Activated CD4-positive, alpha-beta T cell treated with anti-CD3 and anti-CD28 coated beads, Interleukin-2, amount 50 U/mL, for 1 hour (primary cell): ENCODE measurements at places on chromosomes 4 and X.
A peak's percentile ranks its signal among the peaks of the same experiment; 100 is the strongest.

GRCh38 chr4:139030614-139031235, 15.1 kb downstream of the NOCT start:
- peak; percentile 72 for DNase-seq

GRCh38 chr4:85107553-85107952, 141.1 kb upstream of the WDFY3 start:
- DNase-seq: no peak

DNA sequence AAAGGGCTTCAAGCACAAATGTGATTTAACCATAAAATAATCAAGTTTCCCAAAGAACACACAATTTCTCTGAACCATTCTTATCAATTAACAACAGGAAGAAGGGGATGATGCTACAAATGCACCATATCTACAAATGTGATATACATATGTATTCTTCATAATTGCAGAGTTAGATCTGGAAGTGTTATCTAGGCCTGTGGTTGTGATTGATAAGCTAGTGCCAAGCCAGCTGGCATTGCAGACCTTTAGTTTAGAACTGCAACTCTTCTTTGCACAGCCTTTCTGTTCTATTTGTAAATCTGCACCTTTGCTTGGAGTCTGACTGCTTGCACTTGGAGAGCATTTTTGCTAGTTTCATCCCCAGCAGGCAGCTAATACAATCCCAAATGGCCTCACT, 145.5 kb upstream of the NPY2R start:
- DNase-seq: no peak

DNA sequence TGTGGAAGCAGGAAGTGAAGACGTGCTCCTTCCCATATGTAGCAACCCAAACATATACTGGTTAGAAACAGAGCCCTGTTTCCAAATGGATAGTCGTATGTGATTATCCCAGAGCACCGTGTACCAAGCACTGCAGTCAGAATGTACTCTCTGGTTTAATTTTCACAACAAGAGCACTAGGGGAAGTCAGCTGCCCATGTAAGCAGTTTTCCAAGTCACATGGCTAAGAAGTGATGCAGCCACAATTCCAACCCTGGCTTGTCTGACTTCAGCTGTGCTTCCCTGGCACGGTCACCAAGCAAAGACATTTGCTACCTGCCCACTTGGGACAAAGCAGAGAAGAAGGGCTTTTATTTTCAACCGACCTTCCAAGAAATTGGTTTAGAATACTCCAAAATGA, 28.2 kb upstream of the CEP135 start:
- no peak for DNase-seq

- no peak for DNase-seq
These were observed 81.4 kb upstream of the GPR34 start for GRCh38 chrX:41607264-41607832.

DNA sequence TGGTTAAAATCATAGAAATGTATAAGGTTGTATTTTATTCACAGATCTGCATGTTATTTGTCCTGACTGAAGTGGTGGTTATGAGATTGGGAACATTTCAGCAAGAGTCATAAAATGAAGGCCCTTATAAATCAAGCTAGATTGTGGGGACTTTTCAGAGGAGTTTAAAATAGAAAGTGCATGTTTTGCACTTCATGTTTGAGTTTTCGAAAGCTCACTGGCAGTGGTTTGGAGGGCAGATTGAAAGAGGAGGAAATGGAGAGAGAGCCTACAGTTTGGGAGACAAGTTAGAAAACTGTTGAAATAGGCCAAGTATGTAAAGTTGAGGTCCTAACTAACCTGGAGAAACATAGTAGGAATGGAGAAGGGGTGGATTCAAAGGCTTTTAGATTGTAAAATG, 124.9 kb downstream of the KDM6A start:
- DNase-seq: no peak

DNA sequence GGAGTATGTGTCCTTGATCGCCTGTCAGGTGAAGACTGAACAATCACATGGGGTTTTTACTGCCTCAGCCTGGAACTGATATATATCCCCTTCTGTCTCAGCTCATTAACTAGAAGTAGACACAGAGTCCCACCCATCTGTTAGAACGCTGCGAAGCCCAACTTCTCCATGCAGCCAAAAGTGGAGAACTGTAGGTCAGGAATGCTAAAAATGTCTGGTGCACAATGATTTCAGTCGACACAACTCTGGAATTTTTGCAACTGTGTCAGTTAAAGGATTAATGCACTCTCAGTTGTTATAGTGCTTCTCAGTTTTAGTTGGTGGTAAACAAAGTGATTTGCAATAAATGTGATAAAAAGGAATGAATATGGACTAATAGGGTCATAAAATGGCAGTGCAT, 287.2 kb downstream of the INPP4B start:
- no peak for DNase-seq

- DNase-seq: no peak
These were observed 1.2 kb upstream of the BLTP1 start for GRCh38 chr4:122150931-122151330.

- DNase-seq: peak; percentile 68
These were observed 52.3 kb upstream of the PDLIM3 start for GRCh38 chr4:185587427-185588161.

GRCh38 chrX:115898382-115899001, 272.1 kb upstream of the AGTR2 start:
- DNase-seq: no peak

- DNase-seq: no peak
These were observed 37.3 kb upstream of the IGFBP7 start for GRCh38 chr4:57147335-57148060.

GRCh38 chr4:127251423-127251822, 381.3 kb upstream of the INTU start:
- no peak for DNase-seq

- DNase-seq: no peak
These were observed 18.4 kb upstream of the ZNF41 start for GRCh38 chrX:47501226-47502074.

DNA sequence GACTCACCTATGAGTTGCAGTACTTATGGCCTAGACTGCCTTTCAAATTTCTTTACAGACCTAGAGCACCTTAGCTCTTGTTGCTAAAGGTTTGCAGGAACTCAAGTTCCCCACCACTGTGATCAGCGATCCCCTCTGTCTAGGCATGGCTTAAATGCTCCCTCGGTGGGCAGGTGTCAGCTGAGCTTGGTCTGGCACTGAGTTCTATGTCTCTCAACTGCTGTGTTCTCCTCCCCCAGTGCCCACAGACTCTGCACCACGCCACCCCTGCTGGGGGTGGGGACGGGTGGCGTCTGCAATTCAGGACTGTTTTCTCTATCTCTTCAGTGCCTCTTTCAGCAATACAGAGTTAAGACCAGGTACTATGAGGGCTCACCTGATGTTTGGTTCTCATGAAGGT, 30.5 kb downstream of the TMEM271 start:
- DNase-seq: no peak

- DNase-seq: no peak
These were observed 57.6 kb downstream of the PRDM5 start for GRCh38 chr4:120864969-120865368.

- DNase-seq: no peak
These were observed 39.5 kb downstream of the SLC7A11 start for GRCh38 chr4:138202686-138203085.

- no peak for DNase-seq
These were observed 180.4 kb downstream of the NR3C2 start for GRCh38 chr4:148261848-148262247.

DNA sequence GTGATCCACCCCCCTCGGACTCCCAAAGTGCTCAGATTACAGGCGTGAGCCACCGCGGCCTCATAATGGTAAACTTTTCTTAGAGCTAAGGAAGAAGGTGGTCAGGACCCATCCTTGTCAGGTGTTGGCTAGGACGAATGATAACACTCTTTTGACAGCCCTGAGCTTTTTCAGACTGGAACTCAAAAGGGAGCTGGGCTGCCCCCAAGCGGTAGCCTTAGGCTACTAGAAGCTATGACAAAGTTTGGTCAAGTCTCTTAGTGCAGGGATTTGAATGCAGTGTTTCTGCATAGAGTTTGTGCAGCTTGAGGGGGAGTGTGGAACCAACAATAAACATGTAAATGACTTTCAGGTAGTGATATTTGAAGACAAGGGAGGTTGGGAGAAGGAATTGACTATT, 11.8 kb upstream of the HSD17B10 start:
- peak; percentile 43 for DNase-seq

GRCh38 chrX:2402361-2402690, 98.5 kb downstream of the DHRSX start:
- DNase-seq: no peak

GRCh38 chr4:165874791-165875371, 1.8 kb downstream of the TLL1 start:
- no peak for DNase-seq

DNA sequence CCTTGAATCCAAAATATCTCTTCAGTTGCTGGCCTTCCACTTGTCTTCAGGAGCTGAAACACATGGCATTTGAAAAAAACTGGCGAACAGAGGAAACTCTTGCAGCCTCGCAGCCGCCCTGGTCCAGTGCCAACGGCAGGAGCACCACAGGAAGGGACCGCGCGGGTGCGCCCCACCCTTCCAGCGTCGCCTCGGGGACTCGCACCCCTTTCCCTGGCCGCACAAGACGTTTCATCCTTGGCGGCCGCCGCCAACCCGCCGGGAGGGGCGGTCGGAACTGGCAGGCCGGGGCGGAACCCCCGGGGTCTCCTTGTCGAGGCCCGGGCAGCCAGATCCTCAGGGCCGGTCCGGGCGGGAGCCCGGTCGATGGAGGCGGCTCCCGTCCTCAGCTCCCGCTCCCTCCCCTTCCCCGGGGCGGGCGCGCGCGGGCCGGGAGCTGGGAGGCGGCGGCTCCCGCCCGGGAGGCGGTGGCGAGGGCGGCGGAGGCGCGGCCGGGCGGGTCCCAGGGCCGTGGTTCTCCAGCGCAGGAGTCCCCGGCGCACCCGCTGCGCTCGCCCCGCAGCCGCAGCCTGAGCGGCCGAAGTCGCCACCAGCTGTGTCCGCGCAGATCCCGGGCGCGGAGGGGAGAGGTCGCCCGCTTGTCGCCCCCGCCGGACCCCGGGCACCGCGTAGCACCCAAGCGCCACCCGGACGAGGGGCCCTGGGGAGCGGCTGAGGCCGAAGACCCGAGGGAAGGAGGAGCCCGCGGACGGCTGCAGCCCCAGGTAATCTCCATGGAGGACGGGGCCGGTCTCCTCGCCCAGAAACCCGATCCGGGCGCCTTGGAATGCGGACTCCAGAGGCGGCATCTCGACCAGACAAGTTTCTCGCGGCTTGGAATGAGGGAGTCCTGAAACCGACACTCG, 886 bp upstream of the NDST3 start:
- no peak for DNase-seq

- DNase-seq: no peak
These were observed 117.7 kb upstream of the SLC6A14 start for GRCh38 chrX:116318672-116319071.

DNA sequence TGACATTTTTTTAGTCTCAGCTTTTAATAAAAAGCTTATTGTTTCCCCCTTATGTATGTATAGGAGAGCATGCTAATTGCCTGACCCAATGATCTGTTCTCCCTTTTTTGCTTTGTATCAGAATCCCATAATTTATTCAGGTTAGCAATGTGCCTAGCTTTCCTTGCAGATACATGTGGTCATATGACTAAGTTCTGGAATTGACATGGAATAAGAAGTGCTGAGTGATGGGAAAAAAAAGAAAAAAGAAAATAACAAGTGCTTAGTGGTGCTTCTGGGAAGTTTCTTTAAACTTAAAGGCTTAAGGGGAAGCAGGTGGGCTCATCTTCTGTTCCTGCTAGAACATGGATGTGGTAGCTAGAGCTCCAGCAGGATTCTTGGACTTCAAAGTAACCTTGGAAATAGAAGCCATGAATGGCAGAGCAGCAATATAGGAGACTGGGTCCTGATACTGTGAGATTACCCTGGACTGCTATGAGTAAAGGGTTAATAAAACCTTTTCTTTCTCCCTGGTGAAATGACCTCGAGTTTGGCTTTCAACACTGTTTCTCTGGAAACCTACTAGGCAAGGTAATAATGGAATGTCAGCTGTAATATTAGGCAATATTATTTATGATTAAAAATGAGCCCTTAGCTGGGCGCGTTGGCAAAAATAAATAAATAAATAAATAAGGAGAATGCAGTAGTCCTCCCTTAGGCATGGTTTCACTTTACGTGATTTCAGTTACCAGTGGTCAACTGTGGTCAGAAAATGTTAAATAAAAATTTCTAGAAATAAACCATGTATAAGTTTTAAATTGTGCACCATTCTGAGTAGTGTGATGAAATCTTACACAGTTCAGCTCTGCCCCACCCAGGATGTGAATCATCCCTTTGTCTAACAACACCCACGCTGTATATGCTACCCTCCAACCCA, 16.7 kb upstream of the RBM41 start:
- DNase-seq: no peak
